ENCODE measurements at places on chromosomes 7 and 10.

- no peak for DNase-seq
Observed at GRCh38 chr7:36198854-36199266, 45.8 kb downstream of the EEPD1 start.

DNA sequence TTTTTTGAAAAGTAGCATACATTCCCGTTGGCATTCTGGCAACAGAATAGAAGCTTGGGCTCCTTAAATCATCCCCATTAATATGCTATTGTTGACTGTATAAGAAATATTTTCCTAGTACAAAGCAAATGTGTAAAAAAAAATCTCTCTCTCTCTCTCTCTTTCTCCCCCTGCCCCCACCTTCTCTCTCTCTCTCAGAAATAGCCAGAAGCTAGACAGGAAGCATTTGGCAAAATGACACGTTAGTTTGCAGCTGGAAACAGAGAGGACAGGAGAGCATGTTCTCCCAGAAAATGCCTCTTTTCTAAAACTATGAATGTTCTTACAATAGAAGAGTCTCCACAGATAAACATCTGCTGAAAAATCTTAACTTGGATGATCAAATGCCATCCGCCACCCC, 59.6 kb upstream of the AKR1E2 start:
- no peak for DNase-seq

DNA sequence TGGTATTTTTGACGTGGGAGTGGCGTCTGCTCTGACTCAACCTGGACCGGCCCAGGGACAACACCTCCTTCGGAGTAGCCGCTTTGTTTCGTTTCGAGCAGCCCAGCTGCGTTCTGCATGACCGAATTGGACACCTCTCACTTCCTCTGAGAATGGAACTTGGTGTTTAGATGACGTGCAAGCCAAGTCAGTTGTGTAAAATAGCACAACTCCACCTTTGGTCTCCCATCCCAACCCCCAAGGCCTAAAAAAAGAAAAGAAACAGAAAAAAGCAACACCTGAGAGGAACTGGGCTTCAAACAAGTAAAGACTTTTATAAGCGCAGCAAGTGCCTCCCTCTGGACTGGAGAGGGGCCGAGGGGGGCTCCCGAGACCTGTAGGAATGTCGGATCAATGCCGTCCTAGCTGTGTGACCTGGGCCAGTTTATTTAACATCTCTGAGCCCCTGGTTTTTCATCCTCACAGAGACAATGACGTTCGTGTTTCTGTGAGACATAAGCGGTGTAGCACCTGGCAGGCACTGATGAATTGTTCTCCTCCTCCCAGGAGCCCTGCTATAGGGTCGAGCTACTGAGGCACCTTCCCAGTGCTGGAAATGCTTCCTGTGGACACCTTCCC, 52.0 kb upstream of the SMNDC1 start:
- no peak for DNase-seq

DNA sequence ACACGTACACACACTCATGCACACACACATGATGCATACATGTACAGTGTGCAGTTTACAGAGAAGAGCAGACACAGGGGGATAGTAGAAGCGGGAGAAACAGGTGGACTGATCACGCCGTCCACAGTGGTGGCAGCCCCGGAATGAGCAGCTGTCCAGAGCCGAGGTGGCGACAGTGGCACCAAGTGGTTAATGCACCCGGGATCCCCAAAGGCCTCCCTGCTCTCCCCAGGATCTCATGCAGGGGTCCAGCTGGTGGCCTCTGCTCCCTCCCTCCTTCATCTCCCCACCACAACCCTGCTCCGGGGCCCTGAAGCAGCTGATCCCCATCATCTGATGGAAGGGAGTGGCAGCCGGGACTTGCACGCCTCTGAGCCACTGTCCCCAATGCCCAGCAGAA, 29.7 kb downstream of the TMEM130 start:
- DNase-seq: no peak

GRCh38 chr7:133514551-133514950, 261.7 kb downstream of the EXOC4 start:
- DNase-seq: no peak

GRCh38 chr7:125636320-125636962, 706.8 kb upstream of the POT1 start:
- no peak for DNase-seq

GRCh38 chr7:17039372-17039771, 157.6 kb upstream of the AGR3 start:
- DNase-seq: no peak

DNA sequence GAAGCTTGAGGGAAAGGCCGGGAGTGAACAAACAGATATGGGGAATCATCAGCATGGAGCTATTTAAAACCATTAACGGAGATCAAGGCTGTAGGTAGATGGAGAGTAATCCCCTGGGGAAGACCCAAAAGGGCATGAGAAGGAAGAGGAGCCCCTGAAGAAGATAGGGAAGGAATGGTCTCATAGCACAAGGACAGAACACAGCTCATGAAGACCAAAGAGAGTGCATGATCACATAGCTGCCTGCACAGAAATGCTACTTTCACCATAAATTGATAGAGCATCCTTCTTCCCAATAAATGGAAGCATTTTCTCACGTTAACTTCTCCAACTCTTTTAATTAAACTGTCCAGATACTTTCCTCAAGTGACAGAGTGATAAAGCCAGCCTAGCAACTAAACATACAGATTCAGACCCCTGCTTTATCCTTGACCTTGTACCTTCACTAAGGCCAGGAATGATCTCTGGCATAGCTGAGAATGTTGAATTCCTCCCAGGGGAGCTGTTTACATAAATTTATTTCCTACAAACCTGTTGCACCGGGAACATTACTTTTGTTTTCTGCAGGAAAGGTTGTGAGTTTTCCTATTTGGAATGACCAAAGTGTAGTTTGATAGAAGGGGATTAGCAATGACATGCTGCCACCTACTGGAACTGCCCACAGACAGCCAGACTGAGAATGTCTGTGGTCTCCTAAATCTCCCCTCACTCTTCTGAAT, 110.8 kb upstream of the LRGUK start:
- DNase-seq: peak; percentile 33

GRCh38 chr10:103395754-103396066, 565 bp downstream of the ATP5MK start:
- DNase-seq: no peak

Data from NCI-H2081 treated with DMSO at 0.1 percent for 48 hours (cell line).